ENCODE measurements at places on chromosomes 5 and 9. TPM values are rescaled to one million over a fixed set of nuclear protein-coding genes. Genes with fewer than 3 reads are reported as not detected.

CD14 gene
- total RNA-seq, result 4.1 TPM

RAB3C gene
- not detected for total RNA-seq

MPDZ gene
- total RNA-seq, result 59.1 TPM

FBP1 gene
- total RNA-seq, result not detected

MEF2C gene
- 12.2 TPM for total RNA-seq

ROR2 gene
- 27.9 TPM for total RNA-seq

FOXD4 gene
- 0.26 TPM for total RNA-seq

PAX5 gene
- not detected for total RNA-seq

EQTN gene
- total RNA-seq, result not detected
